IPS DF 6.9 (cell line): ENCODE measurements at places on chromosomes 6 and 20.

GRCh38 chr6:170473301-170473717 lies 79.8 kb downstream of the PSMB1 start:
- DNase-seq = no peak

- DNase-seq = no peak
Observed at GRCh38 chr6:116812051-116812650, 16.7 kb downstream of the GPRC6A start.

DNA sequence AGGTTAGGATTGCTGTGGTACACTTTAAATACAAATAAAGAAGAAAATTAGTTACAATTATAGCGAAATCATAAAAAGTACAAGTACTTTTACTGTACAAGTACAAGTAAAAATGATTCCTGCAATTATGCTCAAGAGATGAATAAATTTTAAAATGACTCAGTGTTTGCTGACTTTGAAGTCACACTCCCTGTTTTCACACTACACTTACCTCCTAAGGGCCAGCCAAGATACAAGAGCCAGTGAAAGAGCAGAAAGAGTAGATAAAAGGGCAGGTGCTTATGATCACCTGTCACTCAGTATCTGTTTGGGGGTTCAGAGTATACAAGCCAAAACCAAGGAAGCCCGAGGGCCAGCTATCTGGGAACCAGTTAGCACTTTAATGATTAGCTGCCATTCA lies 41.0 kb upstream of the COL21A1 start:
- DNase-seq = no peak

DNA sequence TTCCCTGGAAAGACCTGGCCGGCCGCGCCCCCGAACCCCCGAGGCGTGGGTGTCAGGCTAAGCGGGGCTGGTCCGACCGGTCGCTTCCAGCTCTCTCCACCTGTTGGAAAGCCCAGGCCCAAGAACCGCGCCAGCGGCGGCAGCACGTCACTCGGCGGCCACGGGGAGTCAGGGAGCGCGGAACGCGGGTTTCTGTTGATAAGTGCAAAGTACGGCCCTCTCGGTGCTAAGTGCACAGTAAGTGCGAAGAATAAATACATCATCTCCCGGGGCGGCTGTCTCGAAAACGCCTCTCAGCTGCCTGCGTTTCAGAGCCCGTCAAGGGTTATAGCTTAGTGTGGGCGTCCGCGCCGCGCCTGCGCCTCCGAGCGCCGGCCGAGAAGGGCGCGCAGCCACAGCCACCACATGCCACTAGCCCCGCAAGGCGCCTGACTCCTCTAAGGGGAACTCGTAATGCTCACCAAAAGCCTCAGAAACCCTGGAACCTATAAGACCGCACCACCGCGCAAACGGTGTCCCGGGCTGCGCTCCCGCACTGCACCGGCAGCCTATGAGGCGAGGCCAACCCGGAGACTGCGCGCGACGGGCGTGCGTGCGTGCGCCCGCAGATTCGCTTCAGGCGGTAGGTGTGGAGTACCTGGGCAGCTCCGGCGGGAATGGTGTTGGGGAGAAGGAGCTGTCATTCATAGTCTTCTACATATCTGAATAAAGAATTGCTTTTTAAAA lies 9.2 kb upstream of the TBX18 start:
- no peak for DNase-seq

- DNase-seq = no peak
Observed at GRCh38 chr6:2149361-2150006, 95.9 kb downstream of the GMDS start.

GRCh38 chr20:17177341-17177740 lies 49.5 kb upstream of the PCSK2 start:
- no peak for DNase-seq

DNA sequence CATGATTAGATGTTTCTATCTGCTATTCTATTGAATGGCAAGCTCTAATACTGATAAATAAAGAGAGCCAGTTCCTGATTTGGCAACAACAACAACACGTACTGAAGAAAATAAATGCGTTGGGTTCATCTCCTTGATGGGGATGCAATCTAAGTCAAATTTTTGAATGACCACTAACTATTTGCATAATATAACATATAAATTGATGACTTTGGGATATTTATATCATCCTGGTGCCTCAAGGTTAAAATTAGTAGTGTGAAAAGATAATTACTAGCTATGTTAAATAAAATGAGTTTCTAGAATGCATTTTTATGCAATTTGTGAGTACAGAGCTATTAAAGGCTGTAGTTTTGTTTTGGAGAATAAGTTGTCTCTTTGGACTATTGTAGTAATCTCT lies 896.4 kb downstream of the KIF16B start:
- no peak for DNase-seq
